Spleen (tissue), 13 donors: ENCODE measurements at places on chromosomes 12 and 14. TPM values are rescaled to one million over a fixed set of nuclear protein-coding genes. Genes with fewer than 3 reads are reported as not detected.

DNA sequence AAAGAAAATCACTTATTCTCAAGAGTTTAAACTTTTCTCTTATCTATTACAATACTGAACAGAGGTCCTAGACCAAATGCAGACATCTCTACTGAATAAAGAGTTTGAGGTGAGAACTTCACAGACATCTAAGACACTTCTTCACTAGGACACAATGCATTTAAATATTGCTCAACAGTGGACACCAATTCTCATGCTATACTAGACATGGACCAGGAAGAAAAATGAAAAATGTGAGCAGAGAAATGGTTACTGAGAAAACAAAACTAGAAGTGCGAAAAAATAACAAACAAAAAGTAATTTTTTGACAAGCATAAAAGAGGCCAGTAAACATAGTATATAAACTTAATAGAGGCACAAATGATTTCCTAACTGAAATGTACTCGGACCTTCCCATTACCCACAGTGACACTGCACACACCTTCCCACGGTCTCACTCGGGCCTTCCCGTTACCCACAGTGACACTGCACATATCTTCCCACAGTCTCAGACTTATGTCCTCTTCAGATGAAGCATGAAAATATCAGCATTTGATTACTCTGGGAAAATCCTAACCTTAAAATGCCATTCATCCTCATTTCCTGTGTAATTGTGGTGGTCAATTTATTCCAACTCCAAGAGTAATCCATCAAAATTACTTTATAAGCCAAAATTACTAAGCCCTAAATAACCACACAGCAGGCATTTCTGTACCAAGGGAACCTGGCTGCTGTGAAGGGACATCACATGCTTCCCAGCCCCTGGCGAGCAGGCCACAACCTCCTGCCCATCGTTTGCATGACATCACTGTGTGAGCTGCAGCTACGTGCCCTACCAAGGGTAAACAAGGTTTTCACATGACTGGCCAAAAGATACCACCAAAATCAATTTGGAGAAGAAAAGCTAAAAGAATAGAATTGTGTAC, 6.4 kb downstream of the SLC15A4 start:
- no peaks in the 10 kb centered on the region for H3K27me3 ChIP-seq
- peaks cover 80% of the 10 kb centered on the region for H3K4me1 ChIP-seq
- peak overlapping the region; percentile 95 for H3K27ac ChIP-seq
- peak; percentile 89 for DNase-seq
- H3K4me3 ChIP-seq, result no peak overlapping the region

- no peak for DNase-seq
- H3K27me3 ChIP-seq, result peaks cover 13% of the 10 kb centered on the region
- no peaks in the 10 kb centered on the region for H3K36me3 ChIP-seq
- no peak overlapping the region for H3K4me3 ChIP-seq
- no peaks in the 10 kb centered on the region for H3K4me1 ChIP-seq
Measured at GRCh38 chr12:65891219-65891618, 66.9 kb downstream of the HMGA2 start.

DNA sequence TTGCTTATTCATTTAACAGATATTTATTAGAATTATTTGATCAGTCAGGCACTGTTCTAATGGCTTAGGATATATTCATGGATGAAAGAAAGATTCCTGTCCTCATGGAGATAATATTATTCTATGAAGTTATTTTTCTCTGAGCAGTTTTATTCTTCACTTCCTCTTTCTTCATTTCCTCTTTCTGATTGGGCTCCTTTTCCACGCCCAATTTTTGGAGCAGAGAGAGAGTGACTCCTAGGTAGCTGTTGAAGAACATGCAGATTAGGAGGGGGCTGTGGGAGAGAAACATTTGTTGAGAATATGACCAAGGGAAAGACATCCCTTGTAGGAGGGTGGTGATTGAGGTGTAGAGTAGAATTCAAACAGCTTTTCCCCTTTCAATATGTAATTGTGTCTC, 6.0 kb upstream of the YARS2 start:
- DNase-seq, result no peak
- no peak overlapping the region for H3K4me3 ChIP-seq
- H3K27ac ChIP-seq, result no peak overlapping the region
- no peaks in the 10 kb centered on the region for H3K27me3 ChIP-seq
- no peaks in the 10 kb centered on the region for H3K36me3 ChIP-seq
- peaks cover 10% of the 10 kb centered on the region for H3K4me1 ChIP-seq

DNA sequence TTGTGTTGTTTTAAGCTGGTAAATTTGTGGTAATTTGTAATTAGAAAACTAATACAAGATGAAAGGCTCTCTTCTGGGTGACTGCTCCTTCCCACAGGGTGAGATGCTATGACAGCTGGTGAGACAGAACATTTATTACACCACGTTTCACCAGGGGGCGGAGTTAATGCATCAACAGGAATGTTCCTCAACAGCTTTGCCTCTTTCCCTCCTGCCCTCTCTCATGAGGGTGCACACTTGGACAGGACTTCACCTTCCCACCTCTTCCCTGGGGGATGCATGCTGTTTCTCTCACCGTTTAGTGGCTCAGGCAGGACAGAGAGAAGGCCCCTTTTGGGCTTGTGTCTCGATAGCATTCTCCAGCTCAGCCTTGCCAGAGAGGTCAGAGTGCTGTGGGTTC, 13.4 kb upstream of the PPP1R1A start:
- no peaks in the 10 kb centered on the region for H3K36me3 ChIP-seq
- no peaks in the 10 kb centered on the region for H3K4me1 ChIP-seq
- no peak for DNase-seq
- peaks cover under 1% of the 10 kb centered on the region for H3K27me3 ChIP-seq
- H3K27ac ChIP-seq, result no peak overlapping the region

GRCh38 chr12:55666508-55666907, 29.8 kb downstream of the OR10P1 start:
- H3K27ac ChIP-seq, result no peak overlapping the region
- DNase-seq, result no peak
- H3K4me1 ChIP-seq, result no peaks in the 10 kb centered on the region
- no peak overlapping the region for H3K4me3 ChIP-seq
- H3K27me3 ChIP-seq, result no peaks in the 10 kb centered on the region

Gene KRT4
- not detected for total RNA-seq

GRCh38 chr14:50303744-50304471, 8.1 kb downstream of the L2HGDH start:
- peaks cover 5% of the 10 kb centered on the region for H3K36me3 ChIP-seq
- H3K27ac ChIP-seq, result no peak overlapping the region
- no peak overlapping the region for H3K4me3 ChIP-seq
- no peaks in the 10 kb centered on the region for H3K27me3 ChIP-seq
- no peak for DNase-seq

Gene GAS2L3
- 5.4 TPM for total RNA-seq

- no peaks in the 10 kb centered on the region for H3K4me1 ChIP-seq
- DNase-seq, result no peak
- H3K27me3 ChIP-seq, result no peaks in the 10 kb centered on the region
- H3K27ac ChIP-seq, result no peak overlapping the region
Measured at GRCh38 chr12:59186451-59186850, 266.1 kb upstream of the LRIG3 start.

- no peak overlapping the region for H3K27ac ChIP-seq
- H3K27me3 ChIP-seq, result peaks cover 3% of the 10 kb centered on the region
- H3K36me3 ChIP-seq, result no peaks in the 10 kb centered on the region
- no peak for DNase-seq
- peaks cover 4% of the 10 kb centered on the region for H3K4me1 ChIP-seq
- H3K4me3 ChIP-seq, result no peak overlapping the region
Measured at GRCh38 chr12:71941174-71941573, 2.5 kb downstream of the TPH2 start.

GRCh38 chr12:124498275-124499189, 68.9 kb downstream of the NCOR2 start:
- peaks cover 52% of the 10 kb centered on the region for H3K4me1 ChIP-seq
- H3K27me3 ChIP-seq, result no peaks in the 10 kb centered on the region
- DNase-seq, result no peak

DNA sequence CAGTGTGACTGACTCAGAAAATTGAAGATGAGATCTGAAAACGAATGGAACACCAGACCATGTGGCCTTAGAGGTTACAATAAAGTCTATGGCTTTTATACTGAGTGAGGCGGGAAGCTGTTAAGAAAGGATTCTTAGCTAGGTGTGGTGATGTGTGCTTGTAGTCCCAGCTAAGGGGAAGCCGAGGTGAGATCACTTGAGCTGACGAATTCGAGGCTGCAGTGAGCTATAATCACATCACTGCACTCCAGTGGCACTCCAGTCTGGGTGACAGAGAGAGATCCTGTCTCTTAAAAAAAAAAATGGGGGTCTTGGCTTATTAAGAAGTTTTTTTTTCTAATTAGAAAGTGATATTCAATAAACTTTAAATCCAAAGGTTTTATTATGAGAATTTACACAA, 678.6 kb downstream of the TMTC2 start:
- no peak overlapping the region for H3K4me3 ChIP-seq
- no peak overlapping the region for H3K27ac ChIP-seq
- DNase-seq, result no peak

- H3K36me3 ChIP-seq, result no peaks in the 10 kb centered on the region
- H3K27ac ChIP-seq, result no peak overlapping the region
- H3K4me1 ChIP-seq, result peaks cover 29% of the 10 kb centered on the region
- no peak for DNase-seq
Measured at GRCh38 chr14:75487155-75487671, 35.1 kb upstream of the BATF start.

DNA sequence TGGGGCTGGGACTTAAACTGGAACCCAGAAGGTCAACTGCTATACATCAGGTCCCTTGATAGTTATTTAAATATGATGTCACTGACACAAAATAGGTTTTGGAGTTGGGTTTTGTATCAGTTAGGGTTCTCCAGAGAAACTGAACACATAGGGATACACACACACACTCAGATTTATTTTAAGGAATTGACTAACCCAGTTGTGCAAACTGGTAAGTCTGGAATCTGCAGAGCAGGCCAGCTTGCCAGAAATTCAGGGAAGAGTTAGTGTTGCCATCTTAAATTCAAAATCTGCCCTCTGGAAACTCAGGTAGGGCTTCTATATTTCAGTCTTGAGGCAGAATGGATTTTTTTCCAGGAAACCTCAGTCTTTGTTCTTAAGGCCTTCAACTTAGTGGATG, 36.9 kb downstream of the MAPK1IP1L start:
- no peak overlapping the region for H3K4me3 ChIP-seq
- no peaks in the 10 kb centered on the region for H3K4me1 ChIP-seq
- no peaks in the 10 kb centered on the region for H3K27me3 ChIP-seq
- H3K27ac ChIP-seq, result no peak overlapping the region
- no peak for DNase-seq

- H3K4me3 ChIP-seq, result no peak overlapping the region
- no peaks in the 10 kb centered on the region for H3K27me3 ChIP-seq
- H3K4me1 ChIP-seq, result no peaks in the 10 kb centered on the region
- no peaks in the 10 kb centered on the region for H3K36me3 ChIP-seq
- DNase-seq, result peak; percentile 84
- H3K27ac ChIP-seq, result no peak overlapping the region
Measured at GRCh38 chr12:127280393-127281275, 986.3 kb upstream of the TMEM132C start.

Gene P2RX7
- total RNA-seq, result 8.9 TPM

DNA sequence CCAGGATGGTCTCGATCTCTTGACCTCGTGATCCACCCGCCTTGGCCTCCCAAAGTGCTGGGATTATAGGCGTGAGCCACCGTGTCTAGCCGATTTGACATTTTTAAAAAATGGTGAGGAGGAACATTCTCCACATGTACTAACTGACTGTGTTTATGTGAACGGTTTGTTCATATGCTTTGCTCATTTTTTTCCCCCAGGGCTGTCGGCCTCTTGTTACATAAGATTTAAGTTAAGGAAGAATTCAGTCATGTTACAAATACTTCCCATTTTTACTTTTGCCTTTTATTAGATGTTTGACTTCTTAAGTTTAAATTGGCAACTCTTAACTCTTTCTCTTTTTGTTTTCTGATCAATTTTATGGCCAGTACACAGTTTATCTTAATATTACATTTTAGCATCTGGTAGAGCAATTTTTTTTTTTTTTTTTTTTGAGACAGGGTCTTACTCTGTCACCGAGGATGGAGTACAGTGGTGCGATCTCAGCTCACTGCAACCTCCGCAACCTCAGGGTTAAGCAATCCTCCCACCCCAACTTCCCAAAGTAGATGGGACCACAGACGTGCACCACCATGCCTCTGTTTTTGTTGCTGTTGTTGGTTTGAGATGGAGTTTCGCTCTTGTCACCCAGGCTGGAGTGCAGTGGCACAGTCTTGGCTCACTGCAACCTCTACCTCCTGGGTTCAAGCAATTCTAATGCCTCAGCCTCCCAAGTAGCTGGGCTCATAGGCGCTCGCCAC, 9.6 kb downstream of the GNS start:
- H3K36me3 ChIP-seq, result peaks cover 91% of the 10 kb centered on the region
- peaks cover 12% of the 10 kb centered on the region for H3K4me1 ChIP-seq
- H3K27ac ChIP-seq, result peak overlapping the region; percentile 16
- H3K27me3 ChIP-seq, result no peaks in the 10 kb centered on the region

- no peaks in the 10 kb centered on the region for H3K36me3 ChIP-seq
- H3K4me3 ChIP-seq, result peak overlapping the region; percentile 50
- peaks cover 14% of the 10 kb centered on the region for H3K4me1 ChIP-seq
- H3K27me3 ChIP-seq, result no peaks in the 10 kb centered on the region
Measured at GRCh38 chr14:21525571-21525961, 580 bp downstream of the SALL2 start.

Gene RNASE1
- 145 TPM for total RNA-seq
